Psoas muscle (tissue), 8 donors: ENCODE measurements at places on chromosomes 3 and 15. TPM values are rescaled to one million over a fixed set of nuclear protein-coding genes. Genes with fewer than 3 reads are reported as not detected.

Gene GPR176
- 1.3 TPM for total RNA-seq

DNA sequence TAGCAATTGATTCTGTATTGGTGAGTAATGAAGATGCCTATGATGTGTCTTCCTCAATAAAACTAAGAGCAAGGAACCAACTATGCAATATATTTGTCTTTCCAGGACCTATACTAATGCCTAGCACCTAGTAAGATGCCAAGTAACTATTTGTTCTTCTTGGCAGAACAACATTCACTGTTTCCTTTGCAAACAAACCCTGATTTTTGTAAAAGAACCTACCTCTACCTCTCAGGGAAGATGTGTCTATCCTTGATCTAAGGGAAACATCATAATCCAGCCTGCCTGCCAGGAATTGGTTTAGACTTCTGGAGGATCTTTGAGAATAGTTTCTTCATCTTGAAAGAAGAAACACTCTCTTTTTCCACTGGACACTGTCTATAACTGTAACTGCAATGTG, 3.8 kb upstream of the ADPRH start:
- DNase-seq: no peak

GRCh38 chr15:70227147-70227546, 129.4 kb upstream of the TLE3 start:
- no peak for DNase-seq

DNA sequence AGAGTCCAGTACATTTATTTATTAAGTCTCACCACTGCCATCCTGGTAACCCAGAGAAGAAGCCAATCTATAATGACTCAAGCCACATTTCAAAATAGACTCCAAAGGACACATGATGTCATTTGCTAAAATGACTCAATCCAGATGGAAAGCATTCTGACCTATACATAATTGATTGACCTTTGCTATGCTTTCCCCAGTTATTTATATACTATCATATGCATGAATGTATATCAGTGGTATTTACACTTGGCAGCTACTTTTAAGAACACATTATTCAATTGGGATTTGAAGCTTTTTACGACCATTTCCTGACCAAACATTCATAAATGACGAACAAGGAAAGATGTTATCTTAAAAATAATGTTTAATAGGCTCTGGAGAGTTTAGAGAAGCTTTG, 297.2 kb downstream of the FHIT start:
- no peak for DNase-seq

GRCh38 chr15:90828111-90828510, 40.3 kb upstream of the FURIN start:
- DNase-seq: no peak

DNA sequence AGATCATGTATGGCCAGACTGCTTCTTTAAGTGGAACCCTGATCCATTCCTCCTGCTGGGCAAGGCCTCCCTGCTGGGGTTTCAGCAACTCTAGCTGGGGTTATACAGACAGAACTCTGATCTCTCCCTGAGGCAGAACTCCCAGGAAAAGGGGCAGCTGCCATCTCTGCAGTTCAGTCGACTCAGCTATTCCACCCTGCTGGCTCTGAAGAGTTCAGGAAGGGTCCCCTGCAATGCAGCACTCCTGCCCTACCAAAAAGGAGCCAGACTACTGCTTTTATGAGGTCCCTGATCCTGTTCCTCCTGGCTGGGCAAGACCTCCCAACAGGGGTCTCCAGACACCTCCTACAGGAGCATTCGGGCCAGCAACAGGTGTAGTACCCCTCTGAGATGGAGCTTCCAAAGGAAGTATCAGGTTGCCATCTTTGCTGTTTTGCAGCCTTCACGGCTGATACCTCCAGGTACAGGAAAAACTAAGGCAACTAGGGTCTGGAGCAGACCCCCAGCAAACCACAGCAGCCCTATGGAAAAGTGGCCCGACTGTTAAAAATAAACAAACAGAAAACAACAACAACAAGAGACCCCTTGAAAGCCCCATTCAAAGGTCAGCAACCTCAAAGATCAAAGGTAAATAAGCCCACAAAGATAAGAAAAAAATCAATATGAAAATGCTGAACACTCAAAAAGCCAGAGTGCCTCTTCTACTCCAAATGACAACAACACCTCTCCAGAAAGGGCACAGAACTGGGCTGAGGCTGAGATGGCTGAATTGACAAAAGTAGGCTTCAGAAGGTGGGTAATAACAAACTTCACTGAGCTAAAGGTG, 14.2 kb upstream of the CP start:
- no peak for DNase-seq

GRCh38 chr3:171806200-171807128, 3.8 kb downstream of the PLD1 start:
- DNase-seq: no peak

GRCh38 chr3:29408676-29409075, 127.8 kb downstream of the RBMS3 start:
- DNase-seq: no peak

Gene B3GNT5
- 54.7 TPM for total RNA-seq

Gene CKMT1B
- 0.21 TPM for total RNA-seq

- peak; percentile 43 for DNase-seq
These were observed at the start of gene C15orf62 for GRCh38 chr15:40769274-40770146. Gene C15orf62 (plus strand): TSS chr15:40769980. CDS start chr15:40770496, 516 bp downstream.

Gene APOD
- total RNA-seq: 468 TPM

DNA sequence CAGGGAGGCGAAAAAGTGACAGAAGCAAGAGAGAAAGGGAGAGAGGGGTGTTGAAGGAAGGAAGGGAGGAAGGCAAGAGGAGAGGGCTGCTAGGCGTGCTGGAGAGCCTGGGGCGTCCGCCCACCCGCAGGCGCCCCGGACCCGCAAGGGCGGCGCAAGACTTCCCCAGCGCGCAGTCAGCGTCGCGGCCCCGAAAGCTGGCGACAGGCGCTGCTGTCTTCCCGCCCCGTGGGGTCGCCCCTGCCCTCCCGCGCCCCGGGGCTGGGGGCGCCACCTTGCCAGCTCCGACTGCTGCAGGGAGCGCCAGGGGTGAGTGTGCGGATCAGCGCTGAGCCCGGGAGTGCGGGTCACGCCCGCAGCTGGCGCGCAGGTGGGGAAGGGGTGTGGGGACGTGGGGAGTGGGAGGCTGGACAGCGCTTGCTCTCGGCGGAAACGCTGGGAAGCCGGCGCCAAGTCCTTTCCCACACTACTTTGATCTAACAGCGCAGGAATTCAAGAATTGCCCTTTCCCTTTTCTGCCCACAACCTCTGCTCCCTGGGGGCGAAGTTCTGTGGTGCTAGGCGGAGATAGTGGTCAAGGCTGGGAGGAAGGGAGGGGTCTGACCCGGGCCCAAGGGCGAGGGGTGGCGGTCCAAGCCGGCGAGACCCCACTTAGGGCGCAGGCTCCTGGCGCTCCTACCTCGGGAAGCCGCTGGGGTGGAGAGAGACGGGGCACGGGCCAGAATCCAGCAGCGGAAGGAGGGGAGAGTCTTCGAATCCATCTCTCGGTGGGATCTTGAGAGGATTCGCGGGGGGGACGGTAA, 266.1 kb downstream of the CGGBP1 start:
- DNase-seq: no peak

DNA sequence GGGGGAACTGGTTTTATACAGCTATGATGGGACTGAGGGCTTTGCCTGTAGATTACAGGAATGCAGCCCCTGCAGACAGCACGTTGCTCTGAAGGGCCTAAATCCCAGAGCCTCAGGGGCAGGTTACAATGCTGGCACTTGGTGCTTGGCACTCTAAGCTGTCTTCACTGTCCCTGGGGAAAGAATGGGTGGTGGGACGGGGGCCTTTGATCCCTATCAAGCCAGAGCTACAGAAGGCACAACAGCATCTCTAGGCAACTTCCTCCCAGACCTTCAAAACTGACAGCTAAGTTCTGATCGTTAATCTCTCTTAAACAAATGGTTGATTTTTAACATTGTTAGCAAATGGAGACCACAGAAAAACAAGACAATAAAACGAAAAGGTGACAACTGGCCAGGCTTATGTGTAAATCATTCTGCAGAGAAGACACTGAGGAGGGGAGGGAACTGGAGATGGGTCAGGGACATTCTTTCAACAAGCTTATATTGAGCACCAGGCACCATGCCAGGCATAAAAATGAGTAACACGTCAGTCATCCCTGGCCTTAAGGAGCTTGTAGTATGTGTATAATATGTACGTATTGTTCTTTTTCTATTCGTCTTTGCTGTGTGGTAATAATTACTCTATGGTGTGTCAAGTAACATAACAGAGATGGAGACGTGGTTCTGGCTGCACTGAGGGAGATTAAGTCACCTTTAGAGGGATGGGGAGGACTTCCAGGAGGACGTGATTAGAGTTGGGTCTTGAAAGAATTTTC, 49.1 kb downstream of the CA12 start:
- DNase-seq: no peak

DNA sequence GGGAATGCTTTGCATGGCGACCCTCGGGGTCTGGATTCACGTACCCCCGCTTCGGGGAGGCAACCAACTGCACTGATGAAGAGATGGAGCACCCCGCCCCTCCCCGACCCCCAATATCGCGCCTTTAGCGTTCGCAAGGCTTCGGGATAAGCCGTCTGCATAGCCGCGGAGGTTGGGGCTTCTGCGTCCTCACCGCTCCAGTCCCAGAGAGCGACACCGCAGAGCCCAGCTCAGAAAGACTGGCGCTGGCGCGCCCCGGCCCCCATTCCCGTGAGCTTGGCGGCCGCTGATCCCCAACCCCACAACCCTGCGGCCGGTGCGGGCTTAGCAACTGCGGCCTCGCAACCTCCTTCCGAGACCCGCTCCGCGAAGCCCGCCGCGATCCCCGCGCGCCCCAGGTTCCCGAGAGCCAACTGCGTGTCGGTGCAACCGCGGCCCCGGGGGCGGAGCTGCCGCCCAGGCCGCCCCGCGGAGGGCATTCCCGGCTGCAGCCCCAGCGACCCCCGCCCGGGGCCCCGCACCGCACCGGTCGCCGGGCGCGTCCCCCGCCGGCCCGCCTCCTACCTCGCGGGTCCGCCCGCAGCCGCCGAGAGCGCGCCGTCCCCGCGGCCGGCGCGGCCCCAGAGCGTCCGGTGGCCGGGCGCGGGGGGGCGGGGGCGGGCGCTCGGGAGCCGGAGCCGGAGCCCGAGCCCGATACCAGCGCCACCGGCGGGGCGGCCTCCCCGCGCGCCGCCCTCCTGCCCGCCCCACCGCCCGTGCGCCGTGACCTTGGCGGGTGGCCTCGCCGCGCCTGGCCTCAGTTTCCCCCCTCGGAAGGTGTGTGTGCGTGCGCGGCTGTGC, 79.5 kb downstream of the IQSEC1 start:
- peak; percentile 47 for DNase-seq

Gene CHST2
- total RNA-seq: 1.8 TPM

Gene DOCK3
- total RNA-seq: 0.88 TPM

GRCh38 chr3:124787476-124788195, 57.4 kb downstream of the UMPS start:
- no peak for DNase-seq

Gene ARNT2
- 5.9 TPM for total RNA-seq
